Activated T-cell treated with anti-CD3 and anti-CD28 coated beads for 4 hours (primary cell): ENCODE measurements at places on chromosomes 3 and 15.

DNA sequence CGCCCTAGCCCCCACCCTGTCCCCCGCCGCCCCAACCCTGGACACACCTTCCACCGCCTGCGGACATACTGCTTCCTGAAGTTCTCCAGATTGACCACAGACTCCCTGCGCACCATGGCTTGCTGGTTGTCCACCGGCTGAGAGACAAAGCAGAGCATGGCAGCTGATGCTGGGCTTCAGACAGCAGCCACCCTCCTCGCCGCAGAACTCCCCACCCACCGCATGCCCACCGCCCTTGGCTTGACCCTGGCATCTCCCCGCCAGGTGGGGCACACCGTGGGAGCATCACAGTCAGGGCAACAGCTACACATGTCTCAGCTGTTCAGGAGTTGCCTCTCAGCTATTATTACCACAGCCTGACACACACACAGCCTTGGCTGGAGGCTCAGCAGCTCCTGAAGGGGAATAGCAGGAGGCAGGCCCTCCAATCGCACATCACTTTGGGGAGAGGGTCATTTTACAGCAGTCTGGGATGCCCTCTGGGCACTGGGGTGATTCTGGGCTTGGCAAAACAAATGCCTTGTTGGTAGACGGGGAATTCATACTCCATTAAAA, 78.4 kb upstream of the HERC1 start:
- no peak for DNase-seq

- no peak for DNase-seq
These were observed 333.1 kb upstream of the RBMS3 start for GRCh38 chr3:28947751-28948150.

- no peak for DNase-seq
These were observed 42.4 kb upstream of the HERC1 start for GRCh38 chr15:63876085-63876662.

GRCh38 chr15:94028809-94029208, 202.6 kb upstream of the MCTP2 start:
- no peak for DNase-seq

GRCh38 chr3:183313764-183314163, 60.7 kb downstream of the B3GNT5 start:
- no peak for DNase-seq

GRCh38 chr15:50751394-50751793, 14.1 kb downstream of the SPPL2A start:
- no peak for DNase-seq

DNA sequence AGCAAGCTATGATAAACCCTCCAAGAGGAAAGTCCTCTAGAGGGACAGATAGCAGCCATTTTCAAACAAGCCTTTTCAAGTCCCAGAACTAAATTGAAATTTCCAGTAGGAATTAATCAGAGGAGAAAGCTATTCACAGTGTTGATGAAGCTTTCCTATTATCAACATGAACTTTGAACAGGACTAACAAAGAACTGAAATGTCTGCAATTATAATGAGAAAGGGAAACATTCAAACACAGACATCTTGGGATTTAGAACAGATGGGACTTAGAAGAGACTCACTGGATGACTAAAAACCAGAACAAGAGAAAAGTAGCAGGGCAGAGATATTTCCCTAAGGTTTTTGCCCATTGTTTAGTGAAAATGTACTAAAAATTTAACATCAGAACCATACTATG, 622.1 kb upstream of the UBE2E2 start:
- DNase-seq = no peak

DNA sequence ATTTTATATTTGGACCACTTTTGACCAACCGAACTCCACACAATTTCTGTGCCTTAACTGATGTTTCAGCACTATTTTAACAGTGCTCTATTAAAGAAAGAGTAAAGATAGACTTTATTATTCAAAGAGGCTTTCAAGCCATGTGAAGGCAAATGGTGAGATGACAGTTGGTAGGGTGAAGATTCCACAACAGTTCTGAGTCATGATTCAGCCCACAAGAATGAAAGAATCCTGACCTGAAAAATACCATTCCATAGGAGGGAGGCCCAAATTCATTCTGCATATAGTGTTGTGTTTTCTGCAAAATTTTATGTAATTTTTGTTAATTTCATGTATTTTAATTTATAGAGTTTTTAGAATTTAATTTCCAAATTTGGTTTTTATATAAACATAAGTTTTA, 135.6 kb upstream of the STAC start:
- no peak for DNase-seq

DNA sequence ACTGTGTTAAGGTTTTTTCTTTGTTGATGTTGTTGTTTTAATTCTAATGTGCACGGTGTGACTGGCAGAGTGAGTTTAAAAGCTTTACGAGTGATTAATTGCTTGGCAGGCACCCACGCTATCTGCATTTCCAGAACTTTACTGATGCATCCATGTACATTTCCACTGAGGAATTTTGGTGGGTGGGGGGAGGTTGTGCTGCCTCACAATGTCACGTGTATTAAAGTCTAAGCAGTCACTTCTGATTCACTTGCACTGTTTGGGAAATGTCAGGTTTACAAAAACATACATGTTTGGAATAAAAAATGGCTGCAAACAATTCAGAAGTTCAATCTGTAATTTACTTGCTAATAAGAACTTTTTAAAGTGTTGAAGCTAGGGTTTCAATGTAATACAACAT, 38.5 kb upstream of the CTDSPL start:
- no peak for DNase-seq

DNA sequence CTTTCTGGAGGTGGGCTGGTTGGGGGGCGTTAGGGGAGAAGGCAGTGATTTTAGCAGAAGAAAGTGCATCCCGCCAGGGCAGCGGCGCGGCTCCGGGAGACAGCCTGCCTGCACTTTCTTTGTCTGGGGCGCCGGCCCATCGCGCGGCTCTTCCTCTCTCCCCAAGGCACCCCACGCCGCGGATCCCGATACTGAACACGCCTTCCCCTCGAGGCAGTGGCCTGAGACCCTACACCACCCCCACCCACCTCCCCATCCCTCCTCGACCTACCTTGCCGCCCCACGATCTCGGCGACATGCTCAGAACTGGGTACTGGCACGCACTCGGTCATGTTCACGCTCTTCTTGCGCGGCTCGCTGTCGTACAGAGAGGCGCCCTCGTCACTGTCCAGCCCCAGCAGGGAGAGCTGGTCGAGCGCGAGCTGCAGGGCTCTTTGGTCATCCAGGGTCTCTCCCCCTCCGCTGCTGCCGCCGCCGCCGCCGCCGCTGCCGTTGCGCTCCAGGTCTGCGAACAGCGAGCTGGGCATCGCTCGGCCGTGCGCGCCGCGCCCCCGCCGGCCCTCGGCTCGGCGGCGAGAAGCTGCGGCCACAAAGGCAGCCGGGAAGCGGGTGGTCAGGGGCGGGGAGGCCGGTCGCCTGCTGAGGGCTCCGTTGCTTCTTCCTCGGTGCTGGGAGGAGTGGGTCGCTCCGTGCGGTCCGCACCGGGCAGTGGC, 483 bp downstream of the MEX3B start:
- no peak for DNase-seq

DNA sequence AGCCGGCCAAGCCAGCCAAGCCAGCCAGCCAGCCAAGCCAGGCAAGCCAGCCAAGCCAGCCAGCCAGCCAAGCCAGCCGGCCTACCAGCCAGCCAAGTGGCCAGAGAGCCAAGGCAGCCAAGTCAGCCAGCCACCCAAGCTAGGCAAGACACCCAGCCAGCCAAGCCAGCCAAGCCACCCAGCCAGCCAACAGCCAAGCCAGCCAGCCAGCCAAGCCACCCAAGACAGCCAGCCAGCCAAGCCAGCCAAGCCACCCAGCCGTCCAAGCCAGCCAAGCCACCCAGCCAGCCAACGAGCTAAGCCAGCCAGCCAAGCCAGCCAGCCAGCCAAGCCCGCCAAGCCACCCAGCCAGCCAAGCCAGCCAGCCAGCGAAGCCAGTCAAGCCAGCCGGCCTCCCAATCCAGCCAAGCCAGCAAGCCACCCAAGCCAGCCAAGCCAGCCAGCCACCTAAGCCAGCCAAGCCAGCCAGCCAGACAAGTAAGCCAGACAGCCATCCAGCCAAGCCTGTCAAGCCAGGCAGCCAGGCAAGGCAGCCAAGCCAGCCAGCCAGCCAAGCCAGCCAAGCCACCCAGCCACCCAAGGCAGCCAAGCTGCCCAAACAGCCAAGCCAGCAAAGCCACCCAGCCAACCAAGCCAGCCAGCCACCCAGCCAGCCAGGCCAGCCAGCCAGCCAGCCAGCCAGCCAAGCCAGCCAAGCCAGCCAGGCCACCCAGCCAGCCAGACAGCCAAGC, 200.5 kb downstream of the GOLGA6L6 start:
- DNase-seq = no peak

- no peak for DNase-seq
These were observed 1.0 kb downstream of the RASL12 start for GRCh38 chr15:65066635-65067316.

DNA sequence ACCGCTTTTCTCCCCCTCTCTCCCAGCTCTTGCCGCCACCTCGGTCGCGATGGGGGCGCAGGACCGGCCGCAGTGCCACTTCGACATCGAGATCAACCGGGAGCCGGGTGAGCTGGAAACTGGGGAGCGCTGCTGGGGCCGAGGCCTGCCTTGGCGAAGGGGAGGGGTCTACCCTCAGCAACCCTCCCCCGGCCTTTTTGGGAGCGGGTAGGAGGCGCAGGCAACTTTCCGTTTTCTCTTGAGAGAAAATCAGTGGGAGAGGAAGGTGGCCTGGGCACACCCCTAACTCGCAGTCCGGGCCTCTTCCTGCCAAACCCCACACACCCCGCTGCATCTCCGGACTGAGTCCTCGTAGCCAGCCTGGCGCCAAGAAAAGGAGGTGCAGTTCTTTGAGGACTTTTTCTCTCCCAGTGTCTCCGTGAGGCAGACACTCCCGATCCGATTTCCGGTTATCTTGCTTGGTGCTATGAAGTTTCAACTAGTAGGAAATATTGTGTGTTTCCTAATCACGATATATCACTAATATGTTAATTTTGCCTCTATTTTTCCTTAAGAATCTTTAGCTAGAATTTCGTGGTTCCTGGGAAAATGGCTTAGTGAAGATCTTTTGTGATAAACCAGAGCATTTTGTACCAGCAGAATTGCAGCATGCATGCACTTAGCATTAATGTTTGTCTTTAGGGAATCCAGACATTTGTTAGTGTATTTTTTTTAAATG, 631 bp downstream of the NKTR start:
- peak; percentile 27 for DNase-seq

DNA sequence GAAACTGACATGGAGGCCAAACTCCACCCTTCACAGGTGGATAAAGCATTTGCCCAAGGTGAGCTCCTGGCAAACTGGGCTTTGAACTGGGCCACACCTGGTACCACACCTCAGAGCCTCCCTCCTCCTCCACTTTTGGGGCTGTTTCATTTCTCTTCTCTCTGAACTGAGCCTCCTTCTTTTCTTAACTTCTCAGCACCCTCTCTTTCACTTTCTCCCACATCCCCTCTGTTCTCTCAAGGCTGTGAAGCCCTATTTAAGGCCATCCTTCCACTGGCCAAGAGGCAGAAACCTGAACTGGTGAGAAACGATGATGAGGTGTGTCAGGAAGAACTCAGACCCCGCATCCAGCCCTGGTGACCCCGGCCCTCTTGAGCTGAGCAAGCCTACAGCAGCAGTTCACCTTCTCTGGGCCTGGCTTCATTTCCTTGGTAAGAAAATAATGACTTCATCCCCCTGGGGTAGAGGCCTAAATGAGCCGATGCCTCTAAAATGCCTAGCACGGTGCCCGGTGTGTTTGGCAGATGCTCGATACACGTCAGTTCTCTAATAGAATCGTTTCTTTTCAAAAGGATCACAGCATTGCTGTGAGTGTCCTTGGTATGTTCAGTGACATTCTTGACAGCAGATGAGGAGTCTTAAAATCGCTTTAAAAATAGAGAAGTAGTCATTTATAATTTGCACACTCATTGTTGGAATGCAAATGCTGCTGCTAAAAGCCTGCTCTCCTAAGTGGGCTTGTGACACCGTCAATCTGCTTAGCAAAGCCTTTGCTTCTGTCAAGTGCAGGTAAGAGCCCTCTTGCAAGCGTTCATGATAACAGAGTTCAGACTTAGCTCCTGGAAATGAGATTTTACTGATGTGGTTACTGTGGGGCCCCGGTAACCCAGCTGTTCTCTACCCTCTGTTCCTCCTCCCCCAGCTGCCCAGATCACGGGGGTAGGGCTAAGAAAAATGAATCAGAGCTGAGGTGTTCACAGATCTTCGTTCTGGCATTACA, 97.7 kb upstream of the ATP2B2 start:
- DNase-seq = peak; percentile 56

- no peak for DNase-seq
These were observed 39.3 kb downstream of the PDHB start for GRCh38 chr3:58394339-58394738.

GRCh38 chr15:58555162-58556027, 123.6 kb downstream of the LIPC start:
- no peak for DNase-seq

GRCh38 chr3:170745211-170745718, 124.7 kb downstream of the RPL22L1 start:
- DNase-seq = no peak

GRCh38 chr3:176190755-176191154, 1006.5 kb downstream of the TBL1XR1 start:
- no peak for DNase-seq

GRCh38 chr3:139318431-139318816, 25.4 kb upstream of the MRPS22 start:
- DNase-seq = no peak

DNA sequence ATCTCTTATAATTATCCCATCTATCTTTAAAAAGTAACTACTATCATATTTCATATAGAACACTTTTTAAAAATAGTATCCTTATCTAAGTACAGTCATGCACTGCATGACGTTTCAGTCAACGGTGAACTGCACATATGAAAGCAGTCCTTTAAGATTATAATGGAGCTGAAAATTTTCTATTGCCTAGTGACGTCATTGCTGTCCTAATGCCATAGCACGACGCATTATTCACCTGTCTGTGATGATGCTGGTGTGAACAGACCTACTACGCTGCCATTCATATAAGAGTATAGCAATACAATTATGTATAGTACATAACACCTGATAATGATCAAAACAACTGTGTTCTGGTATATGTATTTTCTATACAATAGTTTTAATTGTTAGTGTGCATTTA, 225.0 kb downstream of the SOX2 start:
- no peak for DNase-seq
